ENCODE measurements at places on chromosomes 16 and 17. TPM values are rescaled to one million over a fixed set of nuclear protein-coding genes. Genes with fewer than 3 reads are reported as not detected.

Gene GCGR
- 2.5 TPM for polyA plus RNA-seq

Gene WNK4
- polyA plus RNA-seq = 16.9 TPM

Gene NDEL1
- 36.6 TPM for polyA plus RNA-seq

Gene ALOX15B
- 0.46 TPM for polyA plus RNA-seq

Gene LASP1
- polyA plus RNA-seq = 244 TPM

Gene NUDT7
- 14.2 TPM for polyA plus RNA-seq

Gene TP53TG3
- not detected for polyA plus RNA-seq

Gene UBALD2
- polyA plus RNA-seq = 68.4 TPM

Gene SLC5A11
- 10.0 TPM for polyA plus RNA-seq

Gene SGCA
- 1.2 TPM for polyA plus RNA-seq

- DNase-seq = no peak
These were observed 33.9 kb downstream of the COX4I1 start for GRCh38 chr16:85833219-85833920.

- no peak for DNase-seq
These were observed 3.0 kb downstream of the CYLD start for GRCh38 chr16:50744881-50745280.

GRCh38 chr16:65372171-65372570, 250.3 kb upstream of the CDH11 start:
- no peak for DNase-seq

DNA sequence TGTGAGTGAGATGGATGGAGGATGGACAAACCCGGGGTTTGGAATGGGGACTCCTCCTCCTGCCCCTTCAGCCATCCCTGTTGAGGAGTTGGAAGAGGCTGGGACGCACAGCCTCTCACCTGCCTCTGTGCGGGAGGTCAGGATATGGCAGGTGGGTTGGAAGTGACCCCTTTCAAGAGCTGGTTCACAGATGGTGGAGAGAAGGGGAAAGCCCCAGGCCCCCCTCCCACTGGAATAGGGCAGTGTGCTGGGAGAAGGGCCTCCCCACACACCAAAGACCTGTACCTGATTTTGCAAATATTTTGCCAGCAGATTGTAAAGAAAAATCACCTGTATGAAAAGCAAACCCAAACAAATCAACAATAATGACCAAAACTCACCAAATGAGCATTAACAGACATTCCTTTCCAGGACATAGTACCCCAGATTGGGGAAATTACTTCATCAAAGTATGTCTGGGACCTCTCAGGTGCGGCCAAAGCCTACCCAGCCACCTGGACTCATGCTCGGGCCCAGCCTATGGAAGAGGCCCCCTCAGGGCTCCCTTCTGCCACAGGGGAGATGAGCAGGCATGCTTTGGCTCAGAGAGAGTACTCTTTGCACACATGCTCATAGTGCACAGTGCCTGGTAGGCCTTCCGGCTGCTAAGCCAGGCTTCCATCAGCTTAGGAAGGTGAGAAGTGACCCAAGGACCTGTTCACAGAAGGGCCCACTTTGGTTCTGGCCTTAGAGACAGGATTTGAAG, 7.8 kb downstream of the SLC47A2 start:
- DNase-seq = no peak

GRCh38 chr17:41505809-41506767, 676 bp upstream of the KRT13 start:
- no peak for DNase-seq

DNA sequence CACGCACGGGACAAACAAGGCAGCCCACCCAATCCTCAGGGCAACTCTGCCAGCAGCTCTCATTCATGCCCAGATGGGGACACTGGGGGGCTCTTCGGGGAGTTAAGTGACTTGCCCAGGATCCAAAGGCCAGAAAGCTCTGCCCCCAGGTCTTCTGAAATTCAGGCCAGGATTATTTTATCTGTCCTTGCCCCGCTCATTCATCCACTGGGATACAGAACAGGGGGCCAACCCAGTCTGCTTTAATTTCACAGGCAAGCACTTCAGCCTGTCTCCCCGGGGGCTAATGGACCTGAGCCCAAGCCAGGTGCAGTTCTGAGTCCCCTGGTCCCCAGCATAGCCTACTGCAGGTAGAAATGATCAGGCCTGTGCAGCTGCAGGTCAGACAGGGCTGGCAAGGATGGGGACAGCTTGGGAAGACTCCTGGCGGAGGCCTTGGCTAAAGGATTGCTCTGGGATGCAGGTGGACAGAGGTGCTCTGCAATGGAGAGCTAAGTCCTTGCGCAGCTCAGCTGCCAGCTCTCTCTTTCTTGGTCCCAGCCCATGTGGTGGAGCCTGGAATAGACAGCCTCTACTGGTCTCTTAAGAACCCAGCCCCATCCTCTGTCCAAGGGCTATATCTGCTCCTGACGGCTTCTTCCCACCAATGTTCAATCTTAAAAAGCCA, 766 bp upstream of the B3GNT9 start:
- DNase-seq = no peak

GRCh38 chr16:69890114-69890891, 60.8 kb upstream of the CLEC18A start:
- peak; percentile 55 for DNase-seq

DNA sequence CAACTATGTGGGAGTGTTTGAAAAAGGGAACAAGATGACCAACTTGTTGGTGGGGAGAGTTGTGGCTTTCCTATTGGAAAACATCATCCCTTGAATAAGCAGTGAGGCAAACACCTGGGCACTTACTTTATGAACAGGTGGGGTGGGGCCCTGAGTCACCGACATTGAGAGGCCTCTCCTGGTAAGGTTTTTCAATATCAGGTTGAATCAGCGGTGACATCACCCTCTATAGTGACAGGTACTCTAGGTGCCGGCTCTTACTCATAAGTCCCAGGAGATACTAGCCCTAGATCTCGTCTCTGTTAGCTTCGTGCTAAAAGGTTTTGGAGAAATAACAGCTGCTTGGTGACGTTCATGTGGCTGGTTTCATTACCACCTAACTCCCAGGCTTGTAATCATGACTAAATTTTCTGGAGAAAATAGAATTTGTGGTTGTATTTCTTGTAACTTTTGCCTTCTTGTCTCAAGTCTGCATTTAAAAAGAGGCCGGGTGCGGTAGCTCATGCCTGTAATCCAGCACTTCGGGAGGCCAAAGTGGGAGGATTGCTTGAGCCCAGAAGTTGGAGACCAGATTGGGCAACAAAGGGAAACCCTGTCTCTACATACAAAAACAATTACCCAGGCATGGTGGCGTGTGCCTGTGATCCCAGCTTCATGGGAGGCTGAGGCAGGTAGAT, 19.3 kb downstream of the CDH1 start:
- peak; percentile 92 for DNase-seq

DNA sequence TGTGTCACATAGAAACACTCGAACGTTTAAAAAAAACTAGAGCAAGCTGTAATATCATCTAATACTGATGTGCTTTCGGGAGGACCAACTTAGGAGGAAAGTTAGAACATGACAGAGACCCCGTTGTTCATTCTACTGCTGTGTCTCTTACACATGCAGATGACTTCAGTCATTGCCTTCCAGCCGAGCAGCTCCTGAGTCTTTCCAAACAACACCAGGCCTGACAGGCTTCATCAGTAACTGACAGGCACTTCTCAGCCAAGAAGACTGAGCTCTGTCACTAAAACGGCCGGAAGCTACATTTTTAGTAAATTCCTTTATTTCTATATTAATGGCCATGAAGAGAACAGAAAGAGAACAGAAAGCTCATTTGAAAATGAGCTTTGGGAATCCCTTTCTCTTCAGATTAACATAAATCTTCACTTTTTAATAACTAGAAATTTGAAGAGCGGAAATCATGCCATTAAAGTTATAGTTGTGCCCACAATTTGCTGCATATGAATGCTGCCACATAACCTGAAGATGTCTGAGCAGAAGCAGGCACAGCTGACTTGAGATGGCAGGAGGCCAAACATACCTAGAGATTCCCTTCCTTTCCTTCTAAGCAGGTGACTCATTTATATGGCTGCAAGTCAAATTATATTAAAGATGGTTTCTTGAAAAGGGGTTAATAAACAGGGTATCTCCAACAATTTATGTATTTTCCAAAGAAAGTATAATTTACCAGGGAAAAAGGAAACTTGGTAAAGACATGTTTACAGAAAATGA, 148.9 kb downstream of the ITFG1 start:
- DNase-seq = no peak

GRCh38 chr17:80795090-80795580, 196.5 kb upstream of the CHMP6 start:
- no peak for DNase-seq

- DNase-seq = no peak
These were observed 33.1 kb upstream of the GSE1 start for GRCh38 chr16:85579923-85580580.

DNA sequence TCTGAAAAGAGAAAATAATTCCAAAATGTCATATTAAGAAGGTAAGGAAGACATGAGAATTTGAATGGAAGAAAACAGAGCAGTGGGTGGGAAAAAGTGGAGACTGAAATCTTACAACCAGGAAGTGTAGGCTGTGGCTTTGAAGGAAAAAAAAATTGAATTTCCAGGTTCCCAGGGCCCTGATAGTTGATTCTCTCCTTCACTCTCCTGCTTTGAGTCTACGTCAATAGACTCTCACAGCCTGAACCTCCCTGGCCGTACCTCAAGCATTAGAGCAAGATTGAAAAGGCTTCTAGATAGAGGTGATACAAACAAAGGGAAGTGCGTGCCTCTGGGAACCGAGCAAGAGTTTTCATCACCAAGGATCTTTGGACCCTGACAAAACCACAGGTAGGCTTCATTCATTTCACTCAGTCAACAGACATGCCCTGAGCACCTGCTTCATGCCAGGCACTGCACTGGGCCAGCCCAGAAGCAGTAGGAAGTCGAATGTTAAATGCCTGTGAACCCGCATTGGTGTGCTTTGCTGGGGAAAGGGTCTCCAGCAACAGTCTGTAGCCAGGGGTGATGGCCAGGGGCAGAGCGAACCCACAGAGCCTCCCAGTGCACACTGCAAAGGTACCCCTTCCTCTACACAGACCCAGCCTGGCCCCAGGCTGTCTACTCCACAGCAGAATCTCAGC, 163.9 kb downstream of the SLC39A11 start:
- DNase-seq = peak; percentile 73

DNA sequence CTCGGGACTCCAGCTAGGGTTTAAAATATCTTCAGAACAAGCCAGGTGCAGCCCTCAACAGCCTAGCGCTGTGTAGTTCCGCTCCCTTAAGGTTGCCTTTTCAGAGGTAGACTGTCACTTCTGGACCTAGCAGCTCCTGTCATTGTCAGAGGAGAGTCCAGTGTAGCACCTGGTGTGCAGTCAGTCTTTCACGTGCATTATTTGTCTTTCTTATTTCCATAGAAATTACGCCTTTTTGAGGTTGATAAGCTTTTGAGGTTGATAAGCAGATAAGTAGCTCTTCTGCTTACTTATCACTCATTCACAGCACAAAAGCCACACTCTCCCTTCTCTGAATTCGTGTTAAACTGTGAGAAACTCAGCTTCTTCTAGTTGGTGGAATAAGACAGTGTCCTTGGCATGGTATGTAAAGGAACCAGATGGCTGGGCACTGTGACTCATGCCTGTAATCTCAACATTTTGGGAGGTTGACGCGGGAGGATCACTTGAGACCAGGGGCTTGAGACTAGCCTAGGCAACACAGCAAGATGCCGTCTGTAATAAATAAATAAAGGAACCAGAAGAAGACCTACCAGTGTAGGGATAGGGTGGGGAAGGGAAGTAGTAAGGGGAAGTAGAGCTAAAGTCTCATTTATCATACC, 10.2 kb downstream of the EEF2K start:
- no peak for DNase-seq

DNA sequence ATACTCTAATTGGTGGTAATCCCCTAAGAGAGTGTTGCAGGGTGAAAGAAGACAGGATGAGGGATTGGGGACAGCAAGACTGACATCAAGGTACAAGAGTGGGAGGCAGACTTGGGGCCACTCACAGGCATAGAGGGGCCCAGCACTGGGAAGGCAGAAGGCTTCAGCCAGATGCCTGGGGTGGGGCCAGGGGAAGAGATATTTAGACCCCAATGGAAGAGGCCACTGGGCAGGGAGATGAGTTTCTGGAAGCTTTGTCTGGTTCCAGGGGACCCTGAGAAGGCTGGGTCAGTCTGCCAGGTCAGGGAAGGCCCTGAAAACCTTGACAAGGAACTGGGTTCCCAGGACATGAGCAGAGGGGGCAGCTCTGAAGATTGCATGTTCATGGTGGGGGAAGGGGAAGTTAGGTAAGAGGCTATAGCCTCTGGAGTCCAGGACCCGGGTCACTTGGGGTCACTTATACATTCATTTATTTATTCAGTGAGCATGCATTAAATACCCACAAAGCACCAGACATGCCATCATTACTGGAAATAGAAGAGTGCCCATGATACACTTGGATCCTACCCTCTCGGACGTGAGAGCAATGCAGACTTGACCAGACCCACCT, 92.9 kb downstream of the TMEM132E start:
- no peak for DNase-seq

DNA sequence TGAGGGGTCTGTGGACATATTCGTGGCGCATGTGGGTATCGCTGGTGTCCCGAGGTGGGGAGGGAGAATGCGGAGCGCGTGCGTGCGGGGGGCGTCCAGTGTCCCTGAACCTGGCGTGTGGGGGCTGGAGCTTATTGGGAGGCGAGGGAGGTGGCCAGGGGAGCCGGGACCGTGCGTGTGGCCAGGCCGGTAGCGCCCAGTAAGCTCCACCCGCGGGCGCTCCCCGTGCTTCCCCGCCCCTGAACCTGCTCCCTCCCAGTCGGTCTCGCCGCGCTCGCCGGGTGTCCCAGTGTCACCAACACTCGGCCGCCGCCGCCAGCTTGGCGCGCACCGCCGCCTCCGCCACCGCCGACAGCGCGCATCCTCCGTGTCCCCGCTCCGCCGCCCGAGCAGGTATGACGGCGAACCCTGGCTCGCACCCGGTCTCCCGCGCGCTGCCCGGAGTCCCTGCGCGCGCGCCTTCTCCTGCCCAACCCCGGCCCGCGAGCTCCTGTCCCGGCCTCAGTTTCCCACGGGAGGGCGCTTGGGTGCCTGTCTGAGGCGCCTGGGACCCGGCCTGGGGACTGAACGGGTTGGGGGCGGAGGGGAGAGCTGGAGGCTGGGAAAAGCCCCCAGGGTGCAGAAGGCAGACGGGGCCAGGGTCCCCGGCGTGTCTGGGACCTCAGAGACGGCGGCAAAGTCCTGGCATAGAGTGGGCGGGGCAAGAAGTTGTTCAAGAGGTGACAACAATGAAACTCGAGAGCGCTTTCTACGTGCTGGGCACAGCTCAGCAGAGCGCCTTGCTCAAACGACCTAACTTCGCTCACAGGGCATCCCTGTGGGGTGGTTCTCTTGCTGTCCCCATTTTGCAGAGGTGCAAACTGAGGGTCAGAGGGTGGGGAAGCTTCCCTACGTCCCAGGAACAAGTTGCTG, at the start of gene SCNN1B:
TSS of gene SCNN1B (plus strand) at position 258 of the 912 bp plus-strand sequence. CDS start 46,298 bp downstream, outside the sequence.
- no peak for DNase-seq

- DNase-seq = no peak
These were observed 67.8 kb downstream of the BRIP1 start for GRCh38 chr17:61795546-61795945.
